Hematopoietic multipotent progenitor cell treated with erythropoietin and hydrocortisone succinate and interleukin-3 and kit ligand, for 4 days (in vitro differentiated cells): ENCODE measurements at places on chromosomes 13 and 19.
A peak's percentile ranks its signal among the peaks of the same experiment; 100 is the strongest.

DNA sequence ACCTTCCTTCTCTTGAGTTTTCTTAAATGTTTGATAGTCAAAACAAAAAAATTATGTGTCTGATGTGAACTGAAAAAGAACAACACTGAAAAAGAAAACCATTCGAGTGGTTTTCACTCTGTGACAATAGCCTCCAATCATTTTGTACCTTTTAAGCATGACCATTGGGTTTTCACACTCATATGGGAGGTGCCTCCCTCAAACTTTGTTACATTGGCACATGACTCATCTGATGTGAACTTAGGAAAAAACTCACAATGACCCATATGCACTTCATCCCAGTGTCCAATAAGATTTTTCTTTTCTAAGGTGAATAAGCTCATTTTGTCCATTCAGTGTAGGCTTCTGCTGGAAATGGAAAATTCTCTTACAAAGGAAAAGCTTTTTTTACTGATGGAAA is 66.6 kb upstream of the XPO4 start:
- no peak for DNase-seq

GRCh38 chr13:28538932-28539331 is 44.0 kb upstream of the FLT1 start:
- DNase-seq, result peak; percentile 46

DNA sequence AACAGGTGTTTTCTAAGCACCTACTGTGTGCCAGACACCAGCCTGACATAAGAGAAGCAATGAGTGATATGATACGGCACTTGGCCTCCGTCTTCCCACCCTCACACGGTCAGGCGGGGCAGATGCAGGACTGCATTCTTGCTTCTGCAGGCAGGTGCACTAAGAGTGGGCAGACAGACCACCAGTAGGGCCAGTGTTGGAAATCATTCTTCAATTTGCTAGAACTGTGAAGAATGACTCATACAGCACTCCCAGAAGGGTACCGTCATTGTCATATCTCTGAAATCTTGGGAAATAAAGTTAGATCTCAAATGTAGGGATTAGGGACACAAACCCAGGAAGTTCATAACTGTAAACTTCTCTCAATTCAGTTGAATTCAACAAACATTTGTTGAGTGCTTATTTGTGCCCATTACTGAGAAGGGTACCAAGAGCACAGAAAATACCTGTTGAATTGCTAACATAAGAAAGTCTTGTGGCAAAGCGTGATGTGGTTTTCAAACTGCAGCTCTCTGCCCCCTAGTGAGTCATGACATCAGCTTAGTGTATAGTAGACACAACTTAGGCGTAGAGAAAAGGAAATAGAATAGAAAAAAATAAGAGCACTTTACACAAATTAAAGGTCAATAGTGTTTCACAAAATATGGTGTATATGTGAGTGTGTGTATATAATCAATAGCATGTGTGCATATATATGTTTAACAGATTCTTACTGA is 76.1 kb downstream of the TEX26 start:
- DNase-seq, result no peak

GRCh38 chr19:42295831-42296525 is 6.0 kb upstream of the PRR19 start:
- peak; percentile 87 for DNase-seq

DNA sequence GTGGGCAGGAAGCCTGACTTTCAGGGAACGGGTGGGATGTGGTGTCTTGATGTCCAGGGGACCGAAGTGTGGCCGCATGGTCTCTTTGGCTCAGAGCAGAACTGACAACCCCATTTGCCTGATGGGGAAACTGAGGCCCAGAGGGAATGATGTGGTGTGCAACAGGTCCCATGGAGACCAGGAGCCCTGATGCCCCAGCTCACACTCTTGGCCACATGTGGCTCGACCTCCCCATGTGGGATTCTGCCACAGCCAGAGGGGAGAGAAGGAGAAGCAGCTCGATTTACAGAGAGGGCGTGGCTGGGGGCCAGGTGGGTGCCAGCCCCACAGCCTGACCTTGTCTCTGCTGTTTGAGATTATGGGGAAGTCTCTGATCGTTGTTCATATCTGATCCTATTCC is 128.1 kb downstream of the TEX29 start:
- no peak for DNase-seq

GRCh38 chr19:52296400-52296772 is 583 bp upstream of the ZNF480 start:
- DNase-seq, result no peak

- DNase-seq, result no peak
Observed at GRCh38 chr19:10404888-10405820, 1.8 kb upstream of the CDC37 start.

DNA sequence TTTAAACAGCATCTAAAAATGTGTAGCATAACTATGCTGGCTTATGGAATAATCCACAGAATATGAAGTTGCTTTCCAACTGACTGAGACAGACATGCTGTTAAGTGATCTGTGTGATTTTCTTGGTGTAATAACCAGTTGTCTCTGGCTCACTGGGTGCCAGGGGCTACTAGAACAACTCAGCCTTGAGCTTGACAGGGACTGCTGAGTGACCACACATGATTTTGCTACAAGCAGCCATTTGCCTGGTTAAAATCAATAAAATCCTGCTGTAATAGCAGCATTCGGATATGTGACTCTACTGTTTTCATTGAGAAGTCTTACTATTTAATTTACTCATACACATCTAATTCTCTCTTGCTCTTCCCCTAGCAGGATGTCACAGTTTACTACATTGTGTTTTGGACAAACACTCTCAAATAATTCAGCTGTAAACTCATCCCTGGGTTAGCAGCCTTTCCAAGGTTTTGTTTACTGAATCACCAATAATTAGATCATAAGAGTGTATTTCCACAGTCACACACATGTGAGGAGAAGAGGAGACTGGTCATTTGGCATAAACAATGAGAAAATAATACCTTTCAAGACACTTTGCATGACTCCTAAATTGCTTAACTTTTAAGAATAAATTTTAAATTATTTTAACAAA is 426.2 kb downstream of the PCDH9 start:
- DNase-seq, result no peak

GRCh38 chr13:76489274-76489673 is 396.9 kb downstream of the KCTD12 start:
- peak; percentile 18 for DNase-seq

DNA sequence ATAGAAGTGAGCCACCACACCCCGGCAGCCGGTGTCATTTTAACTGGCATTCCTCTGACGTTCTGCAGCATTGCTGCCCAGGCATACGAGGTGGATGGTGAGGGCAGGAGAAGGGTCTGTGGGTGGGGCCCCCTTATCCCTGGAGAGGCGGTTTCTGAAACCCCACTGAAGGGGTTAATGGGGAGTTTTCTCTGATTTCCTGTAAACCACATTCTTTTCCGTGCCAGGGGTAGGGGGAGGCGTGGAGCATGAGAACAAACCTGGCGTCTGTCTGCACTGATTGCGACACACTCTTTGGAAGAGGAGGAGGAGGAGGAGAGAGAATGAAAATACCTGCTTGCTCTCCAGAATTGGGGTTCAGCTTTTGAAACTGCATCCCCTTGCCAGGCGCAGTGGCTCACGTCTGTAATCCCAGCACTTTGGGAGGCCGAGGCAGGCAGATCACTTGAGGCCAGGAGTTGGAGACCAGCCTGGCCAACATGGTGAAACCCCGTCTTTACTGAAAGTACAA is 2.7 kb upstream of the C3 start:
- DNase-seq, result no peak

DNA sequence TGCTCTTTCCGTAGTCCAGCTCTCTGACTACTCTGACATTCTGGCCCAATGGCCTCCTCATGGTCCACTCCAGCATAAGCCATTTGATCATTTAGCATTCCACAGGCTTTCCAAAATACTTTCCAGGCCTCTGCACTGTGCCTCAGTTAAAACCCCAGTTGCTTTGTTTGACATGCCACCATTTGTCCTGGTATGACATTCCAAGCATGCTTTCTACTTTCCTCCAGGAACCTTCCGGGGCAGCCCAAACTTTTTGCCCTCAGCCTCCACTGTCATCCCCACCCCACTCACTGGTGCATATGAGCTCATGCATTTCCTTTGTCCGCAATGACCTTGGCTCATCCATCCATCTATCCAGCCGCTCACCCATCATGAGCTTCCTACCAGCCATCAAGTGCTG is 41.8 kb upstream of the WASF3 start:
- no peak for DNase-seq

GRCh38 chr19:4378886-4379285 is 21.5 kb downstream of the SH3GL1 start:
- DNase-seq, result no peak

DNA sequence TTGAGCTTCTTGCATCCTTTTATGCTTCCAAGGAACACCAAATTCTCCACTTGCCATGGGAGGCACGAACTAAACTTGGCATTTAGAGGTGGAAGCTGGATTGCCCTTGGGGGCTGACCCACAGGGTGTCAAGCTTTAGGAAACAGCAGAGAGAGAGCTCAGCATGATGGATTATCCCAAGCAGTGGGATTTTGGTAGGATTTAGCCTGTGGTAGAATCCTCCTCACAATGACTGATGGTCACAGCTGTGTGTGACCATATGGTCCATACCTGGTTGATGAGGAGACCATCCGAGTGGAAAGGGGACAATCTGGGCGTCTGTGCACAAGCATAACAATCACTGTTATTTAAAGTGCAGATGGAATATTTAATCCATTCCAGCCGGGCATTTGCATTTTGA is 40.1 kb upstream of the PSG9 start:
- no peak for DNase-seq

DNA sequence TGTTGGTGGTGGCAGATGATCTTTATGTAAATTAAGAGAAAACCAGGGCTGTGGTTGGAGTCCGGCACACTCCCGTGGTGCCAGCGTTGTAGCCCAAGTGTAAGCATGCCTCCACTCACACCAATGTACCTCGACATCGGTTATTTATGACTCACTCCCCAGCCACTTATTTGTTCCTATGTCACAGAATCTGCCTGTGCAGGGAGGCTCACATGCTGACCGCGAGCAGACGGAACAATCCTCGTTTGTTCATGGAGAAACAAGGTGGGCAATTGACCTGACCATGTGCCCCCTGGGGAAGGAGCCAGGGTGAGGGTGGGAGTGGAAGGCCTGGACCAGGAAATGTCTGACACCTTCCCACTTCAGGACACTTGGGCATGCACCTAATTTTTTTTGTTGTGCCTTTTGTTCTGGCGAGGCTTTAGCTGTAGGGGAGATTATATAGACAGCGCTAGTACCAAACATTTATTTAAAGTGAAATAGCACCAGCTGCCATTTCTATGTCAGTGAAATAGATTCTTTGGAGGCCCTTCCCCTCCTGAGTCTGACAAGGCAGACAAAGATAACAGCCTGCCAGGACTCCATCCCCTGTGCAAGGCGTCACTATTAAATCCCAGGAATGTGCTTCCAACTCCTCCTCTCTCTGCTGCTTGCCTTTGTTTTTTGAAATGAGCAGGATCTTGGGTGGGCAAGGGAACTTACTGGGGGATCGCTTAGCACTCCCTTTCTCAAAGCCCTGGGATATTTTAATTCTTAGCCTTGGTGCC is 394.2 kb downstream of the FGF9 start:
- no peak for DNase-seq

GRCh38 chr13:44808185-44808584 is 181.1 kb downstream of the NUFIP1 start:
- no peak for DNase-seq

DNA sequence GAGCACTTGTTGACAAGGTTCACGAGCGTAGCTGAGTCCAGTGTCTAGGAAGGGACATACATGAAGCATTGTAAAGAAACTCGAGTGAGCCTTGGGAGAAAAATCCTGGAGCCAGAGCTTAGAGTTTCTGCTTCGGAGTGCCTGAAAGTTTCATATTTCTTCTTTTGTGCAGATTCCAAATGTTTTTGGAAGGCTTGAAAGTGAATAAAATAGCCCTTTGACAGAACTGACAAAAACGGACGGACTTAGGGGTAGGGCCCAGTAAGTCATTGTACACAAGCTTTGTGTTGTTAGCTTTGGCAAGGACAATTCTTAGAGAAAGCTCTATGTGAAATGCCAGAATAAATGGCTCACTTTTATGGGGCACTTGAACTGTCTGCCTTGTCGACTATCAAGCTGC is 2.8 kb downstream of the RNF113B start:
- no peak for DNase-seq

- DNase-seq, result no peak
Observed at GRCh38 chr19:33291623-33292534, 10.5 kb downstream of the CEBPA start.

GRCh38 chr13:106139377-106139776 is 396.1 kb downstream of the EFNB2 start:
- DNase-seq, result no peak

DNA sequence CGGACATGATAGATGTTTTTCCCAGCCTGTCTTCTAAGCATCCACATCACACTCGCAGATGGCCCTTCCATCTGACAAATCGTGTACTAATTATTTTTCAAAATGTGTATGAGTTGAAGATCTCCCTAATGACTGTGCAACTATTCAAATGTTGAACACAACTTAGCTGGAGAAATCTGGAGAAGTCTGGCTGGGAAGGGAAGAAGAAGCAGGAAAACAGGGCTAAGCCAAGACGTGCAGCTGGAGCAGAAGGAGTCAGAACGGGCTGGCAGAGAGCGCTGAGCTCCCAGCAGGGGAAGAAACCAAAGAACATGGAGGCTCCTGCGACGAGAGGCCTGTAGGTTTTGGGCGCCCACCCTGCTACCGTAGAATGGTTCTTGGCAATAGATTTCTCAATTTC is 13.2 kb upstream of the LATS2 start:
- no peak for DNase-seq
